Stimulated activated CD4-positive, alpha-beta T cell treated with anti-CD3 and anti-CD28 coated beads, Interleukin-15, amount 100 ng/mL, for 48 hours (primary cell): ENCODE measurements at places on chromosomes 4 and X.

DNA sequence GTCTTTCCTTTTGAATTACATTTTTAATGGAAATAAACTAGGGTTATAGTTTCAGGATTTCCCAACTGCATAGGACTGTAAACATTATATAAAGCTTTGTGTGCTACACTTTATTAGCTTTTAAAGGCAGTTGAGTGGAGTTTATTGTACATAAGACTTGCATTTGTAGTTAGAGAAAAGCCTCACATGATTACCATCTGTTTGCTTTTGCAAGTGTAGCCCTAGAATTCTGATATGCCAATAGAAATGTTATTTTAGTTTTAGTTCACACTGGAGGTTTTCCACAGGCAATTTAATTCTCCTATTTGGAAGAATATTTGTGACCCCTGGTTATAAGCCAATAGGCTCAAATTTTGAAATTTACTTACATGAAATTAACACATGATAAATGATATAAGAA lies 41.3 kb upstream of the ANK2 start:
- no peak for DNase-seq

- DNase-seq, result no peak
Measured at GRCh38 chr4:152559641-152560040, 23.7 kb upstream of the FBXW7 start.

DNA sequence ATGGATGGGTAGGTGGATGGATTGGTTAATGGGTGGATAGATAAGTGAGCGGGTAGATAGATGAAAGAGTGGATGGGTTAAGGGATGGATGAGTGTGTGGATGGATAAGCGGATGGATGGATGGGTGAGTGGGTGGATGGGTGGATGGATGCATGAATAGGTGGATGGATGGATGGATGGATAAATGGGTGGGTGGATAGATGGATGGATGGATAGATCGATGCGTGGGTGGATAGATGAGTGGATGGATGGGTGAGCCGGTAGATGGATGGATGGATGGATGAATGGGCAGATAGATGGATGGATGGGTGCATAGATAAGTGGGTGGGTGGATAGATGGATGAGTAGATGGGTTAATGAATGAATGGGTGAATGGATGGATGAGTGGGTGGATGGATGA lies 90.9 kb downstream of the CPZ start:
- no peak for DNase-seq

DNA sequence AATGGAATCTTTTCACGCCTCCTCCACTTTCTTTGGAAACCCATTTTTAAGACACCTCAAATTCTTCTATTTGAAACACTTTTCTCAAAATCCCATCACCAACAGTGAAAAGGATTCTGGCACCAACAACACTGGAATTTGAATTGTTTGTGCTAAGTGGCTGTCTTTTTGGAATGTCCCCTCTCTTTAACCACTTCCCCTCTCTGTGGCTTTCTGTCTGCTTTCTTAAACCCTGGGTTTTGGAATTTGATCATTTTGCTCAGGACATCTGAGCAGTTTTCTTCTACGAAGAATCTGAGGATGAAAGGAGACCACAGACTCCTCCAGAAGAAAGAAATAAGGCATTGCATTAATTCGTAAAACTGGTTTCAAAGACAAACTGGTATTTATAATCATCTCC lies 89.0 kb downstream of the MXRA5 start:
- DNase-seq, result no peak

DNA sequence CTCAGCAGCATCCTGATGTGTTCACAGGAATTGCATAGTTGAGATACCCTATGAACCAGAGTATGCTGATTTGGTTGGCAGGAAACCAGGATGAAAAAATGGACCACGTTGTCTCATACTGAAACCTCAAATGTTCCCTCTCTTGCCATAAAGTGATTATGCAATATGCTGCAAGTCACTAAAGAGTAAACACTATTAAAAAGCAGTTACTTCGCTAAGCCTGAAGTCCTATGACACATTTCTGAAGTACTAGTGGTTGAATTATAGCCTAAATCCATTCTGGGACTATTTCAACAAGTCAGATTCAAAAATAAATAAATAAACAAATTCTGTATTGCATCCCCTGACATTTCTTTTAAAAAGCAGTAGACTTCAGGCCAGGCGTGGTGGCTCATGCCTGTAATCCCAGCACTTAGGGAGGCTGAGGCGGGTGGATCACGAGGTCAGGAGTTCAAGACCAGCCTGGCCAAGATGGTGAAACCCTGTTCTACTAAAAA lies 106.0 kb upstream of the NAP1L5 start:
- DNase-seq, result no peak

DNA sequence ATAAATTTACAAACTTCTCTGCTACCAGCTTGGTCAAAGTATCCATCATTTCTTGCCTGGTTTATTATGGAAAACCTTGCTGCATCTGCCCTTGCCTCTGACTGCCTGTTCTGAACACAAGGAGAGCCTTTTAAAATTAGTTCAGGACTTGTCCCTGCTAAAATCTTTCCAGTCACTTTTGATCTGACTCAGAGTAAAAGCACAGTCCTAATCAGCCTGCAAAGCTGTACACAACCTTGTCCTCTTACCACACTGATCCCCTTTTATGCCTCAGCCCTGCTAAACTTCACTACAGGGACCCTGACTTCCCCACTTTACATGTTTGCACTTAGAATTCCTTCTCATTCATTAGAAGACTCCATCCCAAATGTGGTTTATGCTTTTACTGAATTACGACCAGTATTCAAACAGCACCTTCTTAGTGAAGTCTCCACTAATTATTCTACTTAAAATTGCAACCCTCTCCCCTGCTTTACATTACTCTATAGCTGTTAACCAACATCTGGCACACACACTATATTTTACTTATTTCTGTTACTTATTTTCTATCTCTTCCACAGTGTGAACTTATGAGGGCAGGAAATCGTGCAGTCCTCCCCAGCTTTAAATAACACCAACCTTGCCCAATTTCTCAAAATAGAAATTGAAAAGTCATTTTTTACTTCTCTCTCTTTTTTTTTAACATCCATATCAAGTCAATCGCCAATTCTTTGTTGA lies 6.3 kb downstream of the GABRA4 start:
- DNase-seq, result no peak

DNA sequence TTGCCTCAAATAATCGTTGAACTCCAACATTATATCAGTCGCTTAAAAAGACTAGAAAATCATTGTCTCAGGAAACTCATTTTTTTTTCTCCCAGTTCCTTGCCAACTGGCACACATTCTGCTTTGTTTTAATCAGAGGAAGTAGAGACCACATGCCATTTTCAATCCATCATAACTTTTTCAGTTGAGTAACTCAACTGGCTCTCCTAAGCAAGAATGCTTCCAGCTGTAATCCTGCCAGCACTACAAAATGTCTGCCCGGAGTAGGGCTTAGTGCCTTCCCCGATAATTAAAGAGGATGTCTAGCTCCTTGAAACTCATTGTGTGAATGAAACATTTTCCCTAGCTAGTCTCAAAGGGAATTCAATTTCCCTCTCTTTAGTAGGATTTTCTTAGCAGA lies 33.0 kb downstream of the FREM3 start:
- DNase-seq, result no peak

DNA sequence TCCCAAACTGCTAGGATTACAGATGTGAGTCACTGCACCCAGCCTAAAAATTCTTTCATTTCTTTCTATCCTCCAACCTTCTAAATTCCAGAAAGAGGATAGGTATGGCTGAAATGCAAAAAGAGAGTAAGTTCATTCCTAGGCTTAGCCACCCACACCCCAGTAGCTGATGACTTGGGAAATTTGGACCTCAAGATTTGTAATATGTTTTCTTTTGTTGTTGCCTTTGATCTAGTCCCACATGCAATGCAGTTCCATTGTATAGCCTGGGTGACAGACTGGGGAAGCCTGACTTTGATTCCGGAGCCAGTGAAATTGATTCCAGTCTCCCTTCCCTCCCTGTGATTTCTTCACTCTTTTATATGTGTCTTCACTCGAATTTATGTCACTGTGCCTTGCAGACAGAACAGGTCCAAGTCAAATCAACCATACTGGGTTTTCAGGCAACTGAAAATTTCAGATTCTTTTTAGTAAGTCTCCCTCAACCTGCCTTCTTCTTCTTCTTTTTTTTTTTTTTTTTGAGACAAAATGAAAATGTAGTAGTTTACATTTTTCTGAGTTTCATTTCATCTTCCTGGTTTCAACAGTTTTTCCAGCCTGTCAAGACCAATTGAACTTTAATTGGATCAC lies 176.2 kb upstream of the RBPJ start:
- no peak for DNase-seq

GRCh38 chr4:36123906-36124305 lies 120.4 kb downstream of the ARAP2 start:
- no peak for DNase-seq

- DNase-seq, result no peak
Measured at GRCh38 chr4:73245955-73246354, 12.6 kb downstream of the ANKRD17 start.

DNA sequence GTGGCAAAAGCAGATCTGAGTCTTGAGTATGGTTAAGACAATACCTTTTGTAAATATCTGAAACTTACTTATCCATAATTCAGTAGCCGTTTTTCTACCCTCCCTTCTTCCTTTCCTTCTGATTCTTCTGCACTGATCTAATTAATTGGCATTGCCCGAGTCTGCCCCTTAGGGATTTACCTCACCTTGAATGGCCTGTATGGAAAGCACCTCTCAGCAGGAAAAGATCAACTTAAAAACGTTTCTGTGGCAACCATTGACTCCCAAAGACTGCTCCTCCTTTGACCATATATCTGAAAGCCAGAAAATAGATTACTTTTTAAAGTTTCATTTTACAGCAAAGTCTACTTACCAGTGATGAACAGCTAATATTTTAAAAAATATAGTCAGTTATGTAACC lies 496.5 kb upstream of the LCORL start:
- no peak for DNase-seq
